ENCODE measurements at places on chromosomes 3 and 15.

DNA sequence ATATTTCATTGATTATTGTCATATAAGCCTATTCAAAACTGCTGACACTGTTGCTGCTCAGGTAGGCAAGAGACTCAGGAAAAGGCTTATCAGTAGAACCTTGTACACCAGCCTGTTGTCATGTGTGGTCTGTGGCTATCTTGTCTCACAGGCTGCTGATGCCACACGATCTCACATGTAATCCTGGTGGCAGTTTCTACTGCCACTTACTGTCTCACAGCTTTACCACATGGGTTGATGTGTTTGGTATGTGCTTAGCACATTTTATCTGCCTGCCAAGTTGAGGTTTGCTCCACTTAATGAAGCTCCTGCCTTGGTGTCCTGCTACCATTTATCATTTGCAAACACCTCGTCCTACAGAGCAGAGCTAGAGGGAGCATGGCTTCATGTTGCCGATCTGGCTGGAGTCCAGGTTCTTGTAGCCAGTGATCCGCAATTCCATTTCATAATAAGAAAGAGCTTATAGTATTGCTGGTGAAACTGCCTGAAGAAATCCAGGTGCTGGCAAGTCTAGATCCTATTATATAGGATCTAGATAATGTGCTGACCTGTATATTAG is 637.9 kb downstream of the NLGN1 start:
- no peak for DNase-seq

- DNase-seq = no peak
Observed at GRCh38 chr15:88657326-88658069, 18.7 kb downstream of the ISG20 start.

GRCh38 chr15:29125382-29126207 is 144.0 kb downstream of the NSMCE3 start:
- no peak for DNase-seq

DNA sequence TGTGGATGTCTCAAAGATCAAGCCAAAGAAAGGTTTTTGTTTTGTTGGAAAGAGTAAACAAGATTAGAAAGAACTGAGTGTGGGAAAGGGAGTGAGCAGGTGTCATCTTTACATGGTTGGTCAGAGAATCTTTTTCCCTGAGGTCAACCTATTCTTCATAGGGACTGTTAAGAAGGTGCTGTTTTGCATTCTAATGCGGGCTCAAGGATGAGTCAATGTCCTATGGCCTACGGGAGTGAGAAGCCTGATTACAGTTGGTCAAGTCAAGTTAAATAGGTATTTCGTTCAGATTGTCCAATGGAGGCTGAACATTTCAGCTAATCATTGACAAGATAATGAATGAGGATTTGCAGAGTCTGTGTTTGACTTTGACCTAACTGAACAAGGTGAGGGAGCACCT is 491.2 kb upstream of the PDZRN3 start:
- DNase-seq = no peak

DNA sequence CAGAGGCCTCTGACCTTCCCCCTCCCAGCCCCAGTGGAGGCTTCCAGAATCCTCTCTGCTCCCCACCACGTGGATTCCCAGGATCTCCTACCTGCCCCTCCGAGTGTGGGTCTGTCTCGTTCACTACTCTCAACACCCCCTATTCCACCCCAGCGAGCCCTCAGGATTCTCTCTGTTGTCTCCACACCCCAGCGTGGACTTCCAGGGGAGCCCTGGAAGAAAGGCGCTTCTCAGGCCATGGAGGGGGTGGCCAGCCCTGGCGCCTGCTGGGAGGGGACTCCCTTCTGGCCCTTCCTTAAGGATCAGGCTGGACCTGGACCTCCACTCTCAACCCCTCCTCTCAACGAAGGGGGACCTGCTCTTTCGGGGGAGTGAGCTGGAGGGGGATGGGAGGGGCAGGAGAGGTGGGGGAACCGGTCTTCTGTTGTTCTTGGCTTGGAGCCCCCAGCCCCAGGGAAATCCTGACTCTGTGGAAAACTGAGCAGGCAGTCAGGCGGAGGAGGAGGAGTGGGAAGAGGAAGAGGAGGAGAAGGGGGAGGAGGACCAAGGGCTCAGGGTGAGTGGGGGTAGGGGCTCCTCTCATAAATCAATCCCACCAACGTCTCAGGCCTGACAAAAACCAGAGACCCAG is 32.9 kb downstream of the EPHB3 start:
- no peak for DNase-seq

- DNase-seq = no peak
Observed at GRCh38 chr3:99541181-99541580, 97.2 kb upstream of the COL8A1 start.

GRCh38 chr15:57307527-57308169 is 68.7 kb upstream of the CGNL1 start:
- no peak for DNase-seq

GRCh38 chr3:155080692-155081091 is 573 bp downstream of the MME start:
- DNase-seq = no peak

- no peak for DNase-seq
Observed at GRCh38 chr3:42130329-42131070, 39.3 kb downstream of the TRAK1 start.

DNA sequence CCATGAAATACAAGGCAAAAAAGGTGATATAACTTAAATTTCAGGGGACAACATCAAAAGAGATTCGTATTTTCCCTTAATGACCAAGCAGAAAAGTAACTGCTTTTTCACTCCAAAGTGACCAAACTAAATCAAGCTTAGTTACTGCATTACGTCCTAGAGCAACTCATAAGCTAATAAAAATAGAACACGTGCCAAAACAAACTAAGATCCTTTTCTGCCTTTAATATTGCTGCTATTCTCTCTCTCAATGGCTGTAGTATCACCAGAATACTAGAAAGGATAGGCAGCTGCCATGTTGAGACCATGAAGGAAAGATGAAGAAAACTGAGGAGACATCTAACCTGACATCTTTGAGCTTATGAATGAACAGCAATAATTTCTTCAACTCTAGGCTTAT is 43.3 kb downstream of the UBXN7 start:
- no peak for DNase-seq

- no peak for DNase-seq
Observed at GRCh38 chr3:86989611-86990010, 1.3 kb downstream of the VGLL3 start.

GRCh38 chr15:70062321-70062956 is 35.3 kb downstream of the TLE3 start:
- peak; percentile 96 for DNase-seq

DNA sequence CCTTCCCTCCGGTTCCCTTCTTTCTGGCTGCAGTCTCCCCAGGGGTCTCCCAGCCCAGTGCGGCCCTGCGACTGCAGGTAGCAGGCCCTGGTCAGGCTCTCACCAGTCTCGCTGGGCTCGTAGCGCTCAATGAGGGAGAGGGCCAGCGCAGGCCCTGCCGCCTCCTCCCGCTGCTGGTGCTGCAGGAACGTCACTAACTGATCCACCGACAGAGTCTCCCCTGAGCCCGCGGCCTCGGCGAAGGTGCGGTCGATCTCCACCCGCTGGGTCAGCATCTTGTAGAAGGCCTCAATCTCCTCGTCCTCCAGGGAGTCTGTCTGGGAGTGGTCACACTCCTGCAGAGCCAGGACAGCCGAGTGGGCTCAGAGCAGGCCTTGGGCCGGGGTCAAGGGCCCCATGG is 18.3 kb downstream of the PLCD1 start:
- DNase-seq = no peak

- DNase-seq = no peak
Observed at GRCh38 chr3:184786280-184786941, 25.6 kb upstream of the VPS8 start.

GRCh38 chr3:186640473-186640818 is 247 bp downstream of the FETUB start:
- no peak for DNase-seq

- no peak for DNase-seq
Observed at GRCh38 chr3:129695230-129695629, 88.8 kb upstream of the PLXND1 start.

- no peak for DNase-seq
Observed at GRCh38 chr15:66308531-66308930, 15.2 kb downstream of the DIS3L start.

- no peak for DNase-seq
Observed at GRCh38 chr3:25463836-25464418, 35.9 kb downstream of the RARB start.

DNA sequence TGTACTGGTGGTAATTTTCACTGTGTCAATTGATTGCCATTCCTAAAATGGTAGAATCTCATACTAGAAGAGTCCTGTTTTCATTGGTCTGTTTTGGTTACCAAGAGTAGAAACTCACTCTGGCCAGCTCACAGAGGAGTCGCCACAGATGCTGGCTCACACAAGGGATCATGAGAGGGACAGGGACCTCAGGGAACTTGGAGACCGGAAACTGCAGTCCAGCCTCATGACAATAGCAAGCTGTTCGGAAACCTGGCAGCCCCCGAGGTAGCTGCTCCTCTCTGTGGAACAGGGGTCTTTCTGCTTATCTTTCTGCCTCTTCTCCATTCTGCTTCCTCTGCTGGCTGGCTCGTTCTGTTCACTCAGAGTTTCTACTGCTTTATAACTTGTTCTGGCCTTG is 192.9 kb downstream of the PLCL2 start:
- no peak for DNase-seq

DNA sequence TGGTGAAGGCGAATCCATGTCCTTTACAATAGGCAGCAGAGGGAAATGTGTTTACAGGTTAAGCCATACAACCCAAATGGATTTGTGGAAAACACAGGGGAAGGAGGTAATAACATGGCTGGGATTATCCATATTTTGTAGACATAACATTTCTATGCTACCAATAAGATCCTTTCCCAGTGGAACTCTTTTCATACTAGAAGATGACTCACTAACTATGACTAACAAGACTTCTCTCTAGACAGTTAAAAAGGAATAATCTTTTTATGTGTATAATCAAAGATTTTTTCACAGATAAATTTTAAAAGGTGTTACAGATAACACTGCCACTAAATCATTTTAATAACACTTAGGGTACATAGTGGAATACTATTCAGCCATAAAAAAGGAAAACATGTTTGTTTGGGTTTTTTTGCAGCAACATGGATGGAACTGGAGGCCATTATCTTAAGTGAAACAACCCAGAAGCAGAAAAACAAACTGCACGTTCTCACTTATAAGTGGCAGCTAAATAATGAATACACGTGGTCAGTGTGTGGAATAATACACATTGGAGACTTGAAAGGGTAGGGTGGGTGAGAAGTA is 39.6 kb downstream of the VPS13C start:
- no peak for DNase-seq

GRCh38 chr3:29513236-29513635 is 232.4 kb downstream of the RBMS3 start:
- no peak for DNase-seq

DNA sequence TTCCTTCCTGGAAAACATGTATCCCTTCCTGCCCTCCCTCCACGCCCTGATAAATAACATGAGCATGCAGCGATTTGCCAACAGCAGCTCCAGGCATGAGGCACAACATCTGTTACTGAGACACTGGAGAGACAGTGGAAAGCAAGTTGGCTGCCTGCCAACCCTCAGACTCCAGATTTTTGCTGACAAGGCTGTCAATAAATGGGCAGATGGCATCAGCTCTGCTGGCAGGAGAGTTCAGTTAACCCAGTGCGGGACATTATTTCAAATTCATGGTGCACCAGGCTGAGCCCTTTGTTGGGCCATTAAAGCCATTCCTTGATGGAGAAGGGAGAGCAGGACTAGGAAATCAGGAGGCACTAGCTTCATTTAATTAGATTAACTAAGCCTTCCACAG is 293.3 kb downstream of the MEX3B start:
- DNase-seq = peak; percentile 53

- DNase-seq = no peak
Observed at GRCh38 chr15:35993196-35993595, 447.2 kb upstream of the DPH6 start.

DNA sequence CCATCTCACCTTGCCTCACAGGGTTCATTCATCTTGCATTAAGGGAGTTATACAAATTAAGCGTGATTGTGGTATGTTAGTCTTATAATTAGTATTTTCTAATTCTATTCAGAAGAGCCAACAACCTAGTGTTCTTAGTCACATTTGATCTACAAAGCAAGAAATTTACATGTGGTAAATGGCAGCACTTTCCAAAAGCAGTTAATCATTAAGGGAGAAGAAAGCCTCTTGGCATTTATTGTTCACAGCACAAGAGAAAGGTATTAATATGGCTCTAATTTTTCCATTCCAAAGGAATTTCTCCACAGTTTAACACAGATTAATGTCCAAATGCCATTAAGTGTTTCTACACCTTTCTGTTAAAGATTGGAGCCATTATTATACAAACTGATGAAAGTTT is 1077.1 kb downstream of the ZPLD1 start:
- DNase-seq = no peak

DNA sequence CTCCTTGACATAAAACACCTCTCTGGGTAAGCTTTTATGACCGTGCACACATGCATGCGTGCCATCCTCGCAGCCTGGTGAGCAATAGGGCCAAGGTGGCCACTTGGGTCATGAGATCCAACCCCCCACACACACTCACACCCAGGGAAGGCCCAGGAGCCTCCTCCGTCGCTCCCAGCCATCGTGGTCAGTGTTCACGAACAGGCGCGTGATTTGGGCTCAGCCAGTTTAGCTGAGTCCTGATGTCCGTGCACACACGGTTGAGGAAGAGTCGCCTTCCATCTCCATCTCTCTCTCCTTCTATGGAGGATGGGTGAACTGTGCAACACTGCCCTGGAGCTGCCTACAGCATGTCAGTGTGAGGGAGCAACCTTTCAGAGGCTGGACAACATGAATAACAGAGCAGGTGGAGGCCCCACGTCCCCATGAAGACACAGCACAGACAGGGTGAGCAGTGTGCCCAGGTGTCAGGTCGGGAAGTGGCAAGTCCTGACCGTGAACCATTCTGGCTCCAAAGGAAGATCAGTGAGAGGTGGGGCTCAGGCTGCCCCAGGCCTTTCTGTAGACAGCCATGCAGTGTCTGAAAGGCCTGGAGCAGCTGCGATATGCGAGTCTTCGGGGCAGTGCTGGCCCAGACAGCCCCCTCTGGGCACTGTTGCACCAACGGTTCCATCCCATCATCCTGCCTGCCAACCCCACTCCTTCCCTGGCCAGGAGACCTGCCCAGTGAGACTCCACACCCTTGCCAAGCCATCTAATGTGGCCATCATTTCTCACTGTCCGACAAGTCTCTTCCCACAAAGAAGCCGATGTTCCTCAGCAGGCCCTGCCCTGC is 253.4 kb downstream of the OCA2 start:
- DNase-seq = no peak

DNA sequence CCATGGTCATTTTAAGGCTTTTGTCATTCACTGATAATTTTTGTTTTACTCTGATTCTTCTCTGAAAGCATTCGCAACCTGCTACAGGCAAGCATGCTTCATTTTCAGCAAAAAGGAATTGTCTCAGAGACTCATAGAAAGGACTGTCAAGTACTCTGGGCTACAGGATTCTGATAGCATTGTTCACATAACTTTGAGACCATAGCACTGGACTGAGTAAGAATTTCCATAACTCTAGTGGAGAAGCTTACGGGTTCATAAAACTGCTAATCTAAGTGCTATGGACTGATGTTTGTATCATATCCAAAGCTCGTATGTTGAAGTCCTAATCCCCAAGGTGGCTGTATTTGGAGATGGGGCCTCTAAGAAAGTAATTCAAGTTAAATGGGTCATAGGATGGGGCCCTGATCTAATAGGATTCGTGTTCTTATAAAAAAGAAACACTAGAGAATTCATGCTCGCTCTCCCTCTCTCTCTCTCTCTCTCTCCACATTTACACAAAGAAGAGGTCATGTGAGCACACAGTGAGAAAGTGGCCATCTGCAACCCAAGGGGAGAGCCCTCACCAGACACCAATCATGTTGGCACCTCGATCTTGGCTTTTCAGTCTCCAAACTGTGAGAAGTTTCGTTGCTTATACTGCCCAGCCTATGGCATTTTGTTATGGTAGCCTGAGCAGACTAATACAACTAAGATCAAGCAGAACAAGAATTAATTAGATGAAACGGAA is 60.4 kb downstream of the CRYGS start:
- no peak for DNase-seq

- DNase-seq = no peak
Observed at GRCh38 chr15:36177590-36178302, 401.7 kb upstream of the CDIN1 start.
